ENCODE measurements at places on chromosomes 7 and 10.

DNA sequence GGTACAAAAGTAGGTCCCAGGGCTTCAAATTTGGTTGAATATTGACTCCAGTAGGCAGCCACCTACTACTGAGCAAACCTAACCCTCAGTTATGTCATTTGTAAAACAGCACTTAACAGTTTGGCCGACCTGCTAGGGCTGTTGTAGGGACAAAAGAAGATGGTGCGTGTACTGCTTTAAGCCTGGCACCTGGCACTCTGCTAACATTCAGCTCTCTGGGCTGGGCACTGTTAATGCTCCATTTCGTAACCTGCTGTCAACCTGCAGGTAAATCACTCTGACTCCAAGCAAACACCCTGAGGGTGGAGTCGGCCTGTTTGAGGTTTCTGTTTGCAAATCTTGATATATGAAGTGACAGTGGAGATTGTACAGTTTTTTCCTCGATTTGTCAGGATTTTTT, 7.2 kb downstream of the ZKSCAN1 start:
- DNase-seq: no peak

GRCh38 chr10:11532306-11532705, 79.1 kb downstream of the USP6NL start:
- DNase-seq: no peak

DNA sequence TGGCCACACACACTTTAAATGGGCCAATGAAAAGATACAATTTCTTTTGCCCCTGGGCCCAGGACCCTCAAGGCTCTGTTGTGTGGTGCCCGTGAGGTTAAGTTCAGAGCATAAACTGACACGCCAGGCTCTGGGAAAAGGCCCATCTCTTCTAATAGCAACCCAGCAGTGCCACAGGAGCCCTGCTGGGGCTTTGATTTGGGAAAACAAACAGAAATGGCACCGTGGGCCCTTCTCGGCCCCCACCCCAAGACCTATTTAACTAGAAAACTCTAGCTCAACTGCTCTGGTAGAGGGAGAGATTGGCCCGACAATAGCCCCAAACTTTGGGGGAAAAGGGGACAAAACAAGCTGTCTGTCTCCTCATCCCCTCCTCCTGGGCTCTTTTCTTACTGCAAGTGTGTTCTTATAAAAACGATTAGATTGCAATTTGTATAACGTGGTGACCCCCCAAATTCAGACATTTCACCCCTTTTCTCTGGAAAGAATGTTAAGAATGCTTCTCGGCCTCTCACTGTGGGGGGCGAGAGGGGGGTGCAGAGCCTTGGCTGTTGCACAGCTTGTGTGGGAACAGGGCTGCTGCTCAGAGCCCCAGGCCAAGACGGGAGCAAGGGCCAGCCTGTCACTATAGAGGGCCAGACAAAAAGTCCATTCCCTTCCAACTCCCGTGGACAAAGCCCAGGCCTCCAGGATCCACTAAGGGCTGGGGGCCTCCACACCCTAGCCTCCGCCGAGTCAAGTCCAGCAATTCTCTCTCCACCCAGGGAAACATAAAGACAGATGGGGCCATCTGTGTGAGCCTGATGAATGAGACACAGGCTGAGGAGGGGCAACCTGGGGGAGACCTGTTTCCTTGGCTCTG, 26.8 kb downstream of the DPCD start:
- no peak for DNase-seq

DNA sequence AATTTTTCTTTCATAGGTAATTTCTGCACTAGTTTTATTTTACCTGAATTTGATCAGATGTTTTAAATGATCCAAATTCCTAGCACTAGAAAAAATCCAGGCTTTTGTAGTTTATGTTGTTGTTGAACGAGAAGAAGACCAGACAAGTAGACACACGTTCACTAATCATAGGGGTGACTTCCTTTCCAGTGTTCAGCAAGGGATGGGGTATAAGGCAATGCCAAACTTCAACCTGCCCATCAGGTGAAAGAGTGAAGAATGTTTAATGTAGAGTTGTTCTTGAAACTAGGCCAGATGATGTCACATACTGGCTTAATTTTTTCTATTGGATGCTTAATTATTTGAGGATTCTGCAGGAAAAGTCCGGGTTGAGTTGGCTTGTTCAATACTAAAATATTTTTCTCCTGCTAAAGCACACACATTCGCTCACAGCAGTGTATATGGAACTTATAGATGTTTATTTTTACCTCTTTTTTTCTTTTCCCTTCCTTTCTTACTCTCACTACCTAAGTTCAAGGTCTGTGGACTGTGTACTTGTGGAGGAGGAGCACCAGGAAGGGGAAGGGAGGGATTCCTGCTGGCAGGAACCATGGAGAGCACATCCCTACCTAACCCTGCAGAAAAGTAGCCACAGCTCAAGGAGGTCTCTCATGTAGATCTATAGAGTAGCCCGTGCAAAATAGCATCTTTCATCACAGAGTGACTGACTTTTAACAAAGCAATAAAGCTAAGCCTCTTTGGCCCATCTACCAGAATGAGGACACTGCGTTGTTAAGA, 23.1 kb upstream of the AKR1E2 start:
- DNase-seq: no peak

GRCh38 chr7:47510786-47511185, 71.1 kb downstream of the TNS3 start:
- DNase-seq: no peak

DNA sequence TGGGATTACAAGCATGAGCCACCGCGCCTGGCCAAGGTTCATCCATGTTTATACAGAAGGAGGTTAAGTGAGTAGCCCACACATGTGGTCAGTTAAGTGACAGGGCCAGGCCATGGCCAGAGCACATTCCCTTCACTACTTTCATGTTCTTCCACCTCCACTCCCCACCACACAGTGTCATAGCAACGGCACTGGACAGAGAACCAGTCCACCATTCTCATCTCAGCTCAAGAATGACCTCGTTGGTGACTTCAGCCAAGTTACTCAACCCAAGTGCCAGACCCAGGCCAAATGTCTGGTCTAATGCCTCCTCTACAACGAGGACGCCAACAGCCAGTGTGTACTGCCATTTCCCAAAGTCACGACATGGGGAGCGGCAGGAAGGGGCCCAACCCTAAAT, 62.4 kb downstream of the INHBA start:
- no peak for DNase-seq

GRCh38 chr7:75938921-75939320, 24.0 kb downstream of the POR start:
- DNase-seq: no peak

- DNase-seq: no peak
Observed at GRCh38 chr10:28593811-28594210, 60.9 kb downstream of the WAC start.

GRCh38 chr10:43197834-43198681, 59.8 kb downstream of the CSGALNACT2 start:
- peak; percentile 38 for DNase-seq

GRCh38 chr10:75887369-75887768, 455.9 kb downstream of the LRMDA start:
- DNase-seq: no peak

GRCh38 chr7:26664735-26665416, 199.5 kb downstream of the SKAP2 start:
- no peak for DNase-seq

DNA sequence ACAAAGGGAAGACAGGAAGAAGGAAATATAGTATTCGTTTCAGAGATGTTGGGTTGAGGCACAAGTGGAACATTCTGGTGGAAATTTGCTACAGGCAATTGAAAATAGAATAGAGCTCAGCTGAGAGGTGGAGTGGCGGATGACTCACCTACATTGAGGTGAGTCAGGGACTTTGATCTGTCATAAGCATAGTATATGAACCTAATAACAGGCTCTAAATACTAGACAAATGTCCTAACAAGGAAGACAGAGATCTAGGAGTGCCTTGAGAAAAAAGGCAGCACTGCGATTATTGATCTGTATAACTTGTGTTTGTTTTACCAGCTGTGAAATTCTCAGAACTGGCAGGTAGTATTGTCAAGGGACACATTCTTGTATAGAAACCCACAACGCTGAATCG, 907 bp upstream of the IFRD1 start:
- DNase-seq: no peak

DNA sequence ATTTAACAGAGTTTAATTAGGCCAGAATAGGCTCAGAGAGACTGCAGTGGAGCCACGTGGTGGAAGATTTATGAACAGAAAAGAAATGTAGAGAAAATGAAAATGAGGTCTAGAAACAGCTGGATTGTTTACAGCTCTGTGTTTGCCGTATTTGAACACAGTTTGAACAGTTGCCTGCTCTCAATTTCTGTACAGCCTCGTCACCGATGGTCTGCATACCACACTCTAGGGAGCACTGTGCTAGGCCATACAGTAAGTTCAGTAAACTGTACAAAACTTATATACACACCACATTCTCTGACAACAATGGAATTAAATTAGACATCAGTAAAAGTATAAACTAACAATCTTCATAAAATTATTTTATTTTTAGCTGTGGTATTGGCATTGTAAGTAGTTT, 11.1 kb upstream of the CYP2E1 start:
- DNase-seq: no peak

DNA sequence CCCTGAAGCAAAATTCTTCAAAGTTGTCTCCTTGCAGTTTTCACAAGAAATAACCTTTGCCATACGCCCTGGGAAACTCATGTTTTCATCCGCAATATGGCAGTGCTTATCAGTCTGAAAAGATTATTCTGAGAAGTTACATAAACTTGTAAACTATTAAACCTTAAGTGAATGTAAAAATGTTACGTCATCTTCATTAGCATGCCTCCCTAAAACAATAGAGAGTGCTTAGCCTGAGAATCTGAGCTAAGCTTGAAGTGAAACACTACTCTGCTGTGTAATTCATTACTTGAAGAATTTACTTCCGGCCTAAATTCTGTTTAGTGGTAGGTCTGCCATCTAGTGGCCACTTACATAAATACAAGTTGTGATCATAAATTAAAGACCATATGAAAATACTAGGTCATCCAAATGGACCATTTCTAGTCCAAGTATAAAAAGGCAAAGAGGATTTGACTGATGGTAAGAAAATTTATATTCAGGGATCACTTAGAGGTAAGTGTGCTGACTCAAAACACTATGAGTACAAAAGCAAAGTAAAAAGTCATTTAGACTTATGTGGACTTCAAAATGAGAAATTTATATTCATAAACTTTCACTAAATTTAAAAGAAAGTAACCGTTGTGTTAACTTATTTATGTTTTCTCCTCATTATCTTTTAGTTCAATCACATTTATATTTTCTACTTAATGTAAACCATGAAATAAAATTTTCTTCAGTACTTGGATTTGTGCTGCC, 745.1 kb upstream of the LRRTM3 start:
- DNase-seq: no peak

GRCh38 chr10:95601116-95601719, 40.0 kb upstream of the SORBS1 start:
- peak; percentile 86 for DNase-seq

- DNase-seq: no peak
Observed at GRCh38 chr7:146412781-146413180, 296.2 kb downstream of the CNTNAP2 start.

DNA sequence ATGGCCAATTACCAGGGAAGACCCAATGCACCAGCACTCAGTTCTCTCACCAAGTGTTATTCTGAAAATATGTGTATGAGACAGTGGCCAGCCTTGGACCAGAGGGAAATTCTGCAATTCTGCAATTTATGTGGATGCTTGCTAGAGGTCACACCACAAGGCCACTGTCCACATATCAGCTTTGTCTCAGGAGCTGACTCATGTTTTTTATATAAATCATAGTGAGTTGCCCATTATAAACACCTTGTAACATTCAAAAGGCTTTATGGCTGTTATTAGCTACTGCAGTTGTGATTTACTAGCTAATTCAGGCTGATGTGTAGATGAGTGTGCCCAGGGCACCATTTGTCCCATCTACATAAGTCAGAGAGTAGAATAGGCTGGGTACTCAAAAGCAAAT, 649.0 kb downstream of the LRMDA start:
- no peak for DNase-seq

GRCh38 chr7:46393142-46393541, 472.1 kb upstream of the IGFBP3 start:
- no peak for DNase-seq

DNA sequence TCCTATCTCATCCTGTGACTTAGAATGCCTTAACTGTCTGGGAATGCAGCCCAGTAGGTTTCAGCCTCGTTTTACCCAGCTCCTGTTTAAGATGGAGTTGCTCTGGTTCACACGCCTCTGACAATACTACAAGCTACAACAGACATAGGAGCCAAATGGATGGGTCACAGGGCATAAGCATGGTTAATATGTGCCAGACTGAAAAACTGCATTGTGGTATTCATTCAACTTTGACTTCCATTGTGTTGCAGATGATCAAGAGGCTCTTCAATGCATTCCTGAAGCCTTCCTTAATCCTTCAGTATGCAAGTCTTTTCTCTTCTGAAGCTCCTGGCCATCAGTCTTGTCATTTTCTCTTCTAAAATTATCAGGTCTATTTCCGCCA, 20.3 kb upstream of the RNF32 start:
- no peak for DNase-seq

GRCh38 chr10:86756511-86757112, at the start of gene BMPR1A:
Gene BMPR1A (plus strand): TSS chr10:86756619. CDS start chr10:86876019, 119,400 bp downstream.
- no peak for DNase-seq

- DNase-seq: no peak
Observed at GRCh38 chr7:90592033-90592432, 4.1 kb upstream of the CDK14 start.

- DNase-seq: no peak
Observed at GRCh38 chr7:50953303-50953702, 170.6 kb upstream of the GRB10 start.

DNA sequence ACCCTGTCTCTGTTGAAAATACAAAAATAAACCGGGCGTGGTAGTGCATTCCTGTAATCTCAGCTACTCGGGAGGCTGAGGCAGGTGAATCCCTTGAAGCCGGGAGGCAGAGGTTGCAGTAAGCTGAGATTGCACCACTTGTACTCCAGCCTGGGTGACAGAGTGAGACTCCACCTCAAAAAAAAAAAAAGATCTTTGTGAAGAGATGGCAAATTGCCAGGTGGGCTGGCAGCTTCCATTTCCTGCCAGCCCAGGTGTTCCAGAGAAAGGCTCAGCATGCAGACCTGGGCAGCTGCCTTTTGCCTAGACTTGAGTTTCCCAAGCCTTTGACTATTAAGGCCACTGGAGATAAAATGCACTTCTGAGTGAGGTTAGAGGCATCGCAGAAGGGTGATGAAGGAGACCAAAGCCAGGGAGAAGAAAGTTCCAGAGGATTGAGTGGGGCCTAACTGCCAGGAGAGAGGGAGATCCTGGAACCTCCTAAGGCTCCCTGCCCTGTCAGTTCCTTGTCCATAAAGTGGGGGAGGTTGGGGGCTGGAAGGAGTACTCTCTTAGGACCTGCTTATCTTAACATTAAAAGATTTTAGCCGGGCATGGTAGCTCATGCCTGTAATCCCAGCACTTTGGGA, 10.0 kb upstream of the DDIT4 start:
- no peak for DNase-seq

DNA sequence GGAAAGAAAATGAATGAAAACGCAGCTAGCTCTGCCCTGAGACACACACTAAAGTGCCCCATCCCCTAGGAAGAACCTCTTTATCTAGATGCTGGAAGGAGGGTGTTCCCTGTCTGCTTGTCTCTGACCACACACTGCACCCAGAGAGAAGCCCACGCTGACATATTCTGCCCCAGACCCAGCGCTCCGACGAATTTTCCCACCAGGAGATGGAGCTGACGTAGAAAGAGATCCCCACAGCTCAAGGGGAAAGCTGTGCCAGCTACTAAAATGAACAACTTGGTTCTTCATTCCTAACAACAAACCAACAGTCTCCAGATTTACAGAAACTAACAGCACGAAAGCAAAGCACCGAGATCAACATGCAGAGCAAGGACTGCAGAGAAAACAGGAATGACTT, 73.3 kb downstream of the KIAA1549 start:
- no peak for DNase-seq
